ENCODE measurements at places on chromosomes 5 and 9.
A peak's percentile ranks its signal among the peaks of the same experiment; 100 is the strongest.

DNA sequence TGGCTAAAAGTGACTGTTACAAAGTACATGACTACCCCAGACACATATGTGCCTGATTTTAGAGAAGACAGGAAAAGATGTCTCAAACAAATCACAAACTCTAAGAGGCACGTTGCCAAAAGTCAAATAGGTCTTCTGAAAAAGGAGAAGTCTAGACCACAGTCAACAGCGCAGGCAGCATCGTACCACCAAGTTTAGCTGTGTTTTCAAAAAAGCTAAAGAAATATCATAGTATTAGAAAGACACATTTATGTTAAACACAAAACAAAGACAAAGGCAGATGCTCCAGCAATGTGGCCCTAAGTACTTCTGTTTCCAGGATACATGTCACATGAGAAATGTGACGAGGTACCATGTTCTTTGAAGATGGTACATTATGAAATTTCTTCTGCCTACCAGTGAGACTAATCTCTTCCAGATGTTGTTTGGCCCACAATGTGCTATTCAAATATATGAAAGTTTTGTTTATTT lies 43.5 kb downstream of the LPAR1 start:
- peak; percentile 13 for DNase-seq

DNA sequence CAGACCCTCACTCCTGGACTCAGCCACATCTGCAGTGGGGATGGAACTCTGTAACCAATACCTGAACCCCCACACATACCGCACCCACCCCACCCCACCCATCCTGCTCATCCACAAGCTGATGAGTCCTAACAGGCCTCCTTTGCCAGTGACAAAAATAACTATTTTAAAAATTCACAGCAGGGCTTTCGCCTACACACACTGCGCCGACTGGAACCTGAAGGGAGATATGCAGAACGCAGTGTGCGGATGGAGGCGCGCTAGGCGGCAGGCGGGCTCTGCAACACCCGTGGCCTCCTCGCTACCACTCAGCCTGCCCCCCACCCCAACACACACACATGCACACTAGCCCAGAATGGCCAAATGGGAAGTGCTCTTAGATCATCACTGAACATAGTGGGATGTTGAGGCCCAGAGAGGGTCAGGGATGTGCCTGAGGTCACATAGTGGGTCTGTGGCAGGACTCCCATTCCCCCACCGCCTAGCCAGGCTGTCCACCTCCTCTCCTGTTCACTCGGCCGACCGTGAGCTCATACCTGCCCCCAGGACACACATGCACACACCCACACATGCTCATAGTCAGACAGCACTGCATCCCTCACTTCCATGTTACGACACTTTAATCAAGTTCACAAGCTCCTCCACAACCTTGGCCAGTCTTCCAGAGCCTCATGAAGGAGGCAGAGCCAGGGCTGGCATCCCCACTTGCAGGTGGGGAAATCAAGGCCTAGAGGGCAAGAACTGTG lies 6.3 kb upstream of the CAMK2A start:
- DNase-seq: no peak

DNA sequence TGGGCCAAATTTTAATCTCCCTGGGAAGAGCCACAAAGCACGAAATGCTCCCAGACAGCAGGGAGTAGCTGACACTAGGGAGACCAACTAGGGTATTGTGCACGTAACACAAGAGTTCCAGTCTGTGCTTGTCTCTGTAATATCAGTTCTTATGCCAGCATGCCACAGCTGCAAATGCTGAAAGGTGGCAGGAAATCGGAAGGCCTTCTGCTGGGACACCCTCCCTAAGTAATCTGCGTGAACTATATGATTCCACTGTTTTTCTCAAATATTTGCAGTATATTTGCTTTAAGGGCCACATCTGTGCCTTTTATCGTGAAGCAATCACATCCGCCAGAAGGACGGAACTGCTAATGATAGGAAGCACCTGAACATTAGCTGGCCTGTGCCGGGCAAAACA lies 12.6 kb downstream of the VLDLR start:
- DNase-seq: no peak

DNA sequence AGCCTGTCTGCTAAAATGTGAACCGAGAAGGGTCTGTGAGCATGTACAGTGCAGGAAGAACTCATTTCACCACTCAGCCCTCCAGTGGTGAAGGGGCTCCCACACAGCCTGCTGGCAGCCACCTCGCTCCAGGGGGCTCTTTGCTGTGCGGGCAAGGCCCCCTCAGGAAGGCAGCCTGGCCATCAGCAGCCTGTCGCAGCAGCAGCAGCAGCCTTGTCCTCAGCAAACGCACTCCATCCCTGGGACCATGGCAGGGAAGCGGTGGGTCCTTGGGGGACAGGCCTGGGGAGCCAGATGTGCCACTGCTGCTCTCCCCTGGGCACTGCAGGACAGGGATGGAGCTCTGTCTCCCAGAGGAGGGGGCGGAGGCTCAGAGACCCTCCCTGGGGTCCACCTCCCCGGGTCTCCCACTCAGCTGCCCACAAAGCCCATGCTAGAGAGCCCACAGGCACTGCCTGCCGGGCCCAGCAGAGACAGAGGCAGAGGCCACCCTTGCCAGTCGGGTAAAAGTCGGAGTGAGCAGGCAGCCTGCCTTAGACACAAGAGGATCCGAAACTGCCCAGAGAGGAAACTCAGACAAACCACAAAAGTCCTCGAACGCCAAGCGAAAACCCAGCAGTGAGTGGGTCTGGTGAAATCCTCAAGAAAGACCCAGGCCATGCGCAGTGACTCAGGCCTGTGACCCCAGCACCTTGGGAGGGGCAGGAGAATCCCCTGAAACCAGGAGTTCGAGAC lies 8.0 kb downstream of the BRD3 start:
- peak; percentile 79 for DNase-seq

DNA sequence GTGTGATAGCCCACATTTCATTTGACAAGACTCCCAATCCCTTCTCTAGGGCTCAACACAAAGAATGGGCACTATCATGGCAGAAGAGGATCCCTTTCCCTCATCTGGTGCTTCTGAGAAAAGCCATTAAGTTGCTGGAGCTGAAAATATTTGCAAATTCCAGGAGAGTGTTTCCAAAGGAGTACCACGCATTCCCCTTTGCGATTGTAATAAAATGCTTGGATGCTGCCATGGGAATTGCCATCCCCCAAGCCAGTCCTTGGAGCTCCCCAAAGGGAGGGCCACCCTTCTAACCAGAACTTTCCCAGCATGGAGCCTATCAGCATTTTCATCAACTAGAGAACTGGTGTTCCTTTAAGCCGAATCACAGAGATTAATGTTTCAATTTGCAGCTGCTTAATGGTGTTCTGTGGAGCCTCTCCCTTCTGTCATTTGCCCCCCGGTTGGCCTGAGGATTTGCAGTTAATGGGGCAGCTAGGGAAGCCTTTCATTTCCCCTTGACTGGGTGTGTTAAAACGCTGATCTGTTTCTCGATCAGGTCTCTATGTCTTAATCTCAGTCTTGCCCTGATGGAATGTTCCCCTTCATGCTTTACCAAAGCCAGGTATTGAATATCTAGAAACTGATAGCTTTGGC lies 133.0 kb downstream of the ENC1 start:
- DNase-seq: no peak

GRCh38 chr5:175082866-175083590 lies 358.6 kb downstream of the MSX2 start:
- DNase-seq: no peak

DNA sequence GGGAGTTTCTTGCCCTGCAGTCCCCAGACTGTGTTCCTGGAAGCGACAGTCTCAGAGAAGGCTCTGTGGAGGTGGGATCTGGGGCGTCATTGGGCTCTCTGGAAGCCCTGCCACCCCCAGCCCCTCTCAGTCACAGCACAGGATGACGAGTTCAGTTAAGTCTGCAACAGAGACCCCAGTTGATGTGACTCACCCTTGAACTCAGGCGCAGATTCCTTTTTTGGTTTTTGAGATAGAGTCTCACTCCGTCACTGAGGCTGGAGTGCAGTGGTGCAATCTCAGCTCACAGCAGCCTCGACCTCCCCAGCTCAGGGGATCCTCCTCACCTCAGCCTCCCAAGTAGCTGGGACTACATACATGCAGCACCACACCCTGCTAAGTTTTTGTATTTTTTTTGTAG lies 8.3 kb downstream of the HRH2 start:
- DNase-seq: no peak

All from NAMALWA (cell line).